ENCODE measurements at places on chromosomes 1 and 21.
A peak's percentile ranks its signal among the peaks of the same experiment; 100 is the strongest.

DNA sequence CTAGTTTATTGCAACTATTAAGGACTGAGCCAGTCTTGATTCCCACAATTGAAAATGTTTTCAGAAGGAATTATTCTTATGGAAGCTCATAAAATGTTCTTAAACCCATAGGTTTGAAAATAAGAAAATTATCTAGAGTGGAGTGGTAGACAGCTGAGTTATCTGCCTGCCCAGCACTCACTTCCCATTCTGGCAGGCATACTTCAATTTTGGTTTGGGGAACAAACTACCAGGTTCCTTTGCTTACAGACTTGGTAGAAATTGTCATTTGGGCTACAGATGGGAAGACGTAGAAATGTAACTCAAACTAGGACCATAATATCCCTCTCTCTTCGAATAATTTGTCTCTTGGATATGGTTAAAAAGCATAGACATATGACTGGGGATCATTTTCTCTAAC, 18.4 kb downstream of the JUN start:
- DNase-seq = no peak

GRCh38 chr1:156689035-156689952, 12.1 kb upstream of the NES start:
- DNase-seq = peak; percentile 78

- no peak for DNase-seq
Observed at GRCh38 chr1:101366513-101367215, 129.8 kb downstream of the S1PR1 start.

DNA sequence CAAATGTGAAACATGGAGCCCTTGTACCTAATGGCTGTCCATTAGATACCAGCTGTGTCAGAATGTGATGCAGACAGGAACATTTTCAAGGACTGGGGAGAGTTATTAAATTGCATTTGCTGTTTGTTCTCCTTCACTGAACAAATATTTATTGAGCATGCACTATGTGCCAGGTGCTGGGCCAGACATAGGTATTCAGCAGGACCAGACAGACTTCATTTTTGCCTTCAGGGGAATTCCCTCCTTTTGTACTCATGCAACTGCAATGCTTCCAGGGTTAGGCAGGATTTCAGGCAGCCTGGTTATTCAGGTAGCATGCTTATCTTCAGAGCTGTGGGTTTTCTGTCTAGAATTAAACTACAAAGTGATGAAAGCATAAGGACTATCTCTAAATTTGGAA, 64.2 kb upstream of the SMYD2 start:
- DNase-seq = peak; percentile 95

- DNase-seq = no peak
Observed at GRCh38 chr1:6991266-6991665, 206.0 kb downstream of the CAMTA1 start.

DNA sequence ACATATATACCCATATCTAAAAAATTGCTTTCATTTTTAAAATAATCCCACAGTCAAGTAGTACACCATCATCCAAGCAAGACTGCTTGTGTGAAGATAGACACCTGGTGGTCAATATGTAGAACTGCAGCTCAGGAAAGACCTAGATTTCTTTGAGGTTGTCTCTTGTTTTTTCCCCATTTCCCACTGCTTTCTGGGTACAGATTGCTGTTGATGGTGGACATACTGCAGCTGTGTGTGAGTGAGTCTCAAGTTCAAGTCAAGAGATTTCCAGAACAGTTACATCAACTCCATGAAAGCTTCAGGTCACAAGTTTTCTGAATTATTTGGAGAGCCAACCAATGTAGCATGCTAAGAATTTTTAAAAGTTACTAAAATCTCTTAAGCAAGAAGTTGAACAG, 306.4 kb downstream of the DUSP10 start:
- peak; percentile 27 for DNase-seq

GRCh38 chr1:232634096-232634495, 4.2 kb upstream of the SIPA1L2 start:
- DNase-seq = no peak

GRCh38 chr1:205258261-205258691, 30.5 kb downstream of the TMCC2 start:
- DNase-seq = no peak

- no peak for DNase-seq
Observed at GRCh38 chr1:221887758-221888157, 145.9 kb upstream of the DUSP10 start.
